Fibroblast of villous mesenchyme (primary cell): ENCODE measurements at places on chromosomes 1 and 21.

- DNase-seq: peak; percentile 71
Observed at GRCh38 chr1:15939181-15940109, 36.5 kb downstream of the ZBTB17 start.

- peak; percentile 48 for DNase-seq
Observed at GRCh38 chr1:169809370-169810095, 14.8 kb upstream of the METTL18 start.

GRCh38 chr1:113279776-113280391, 110.4 kb upstream of the MAGI3 start:
- DNase-seq: no peak

DNA sequence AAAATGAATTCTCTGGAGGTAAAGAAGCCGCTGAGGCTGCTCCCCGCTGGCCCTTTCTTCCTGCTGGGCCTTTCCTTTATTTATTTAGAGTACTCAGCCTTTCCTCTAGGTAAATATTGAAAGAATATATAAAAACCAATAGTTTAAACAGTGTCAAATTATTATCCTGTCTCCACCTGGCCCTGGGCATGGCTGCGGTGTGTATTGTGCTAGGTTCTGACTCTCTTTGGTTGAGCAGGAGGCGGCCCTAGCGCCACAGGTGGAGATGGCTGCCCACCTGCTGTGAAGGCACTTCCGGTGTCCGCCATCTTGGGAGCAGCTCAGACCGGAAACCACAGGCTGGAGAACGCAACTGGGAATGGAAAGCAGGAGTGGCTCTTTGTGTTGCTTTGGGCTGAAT, 29.0 kb upstream of the CLDN14 start:
- no peak for DNase-seq

DNA sequence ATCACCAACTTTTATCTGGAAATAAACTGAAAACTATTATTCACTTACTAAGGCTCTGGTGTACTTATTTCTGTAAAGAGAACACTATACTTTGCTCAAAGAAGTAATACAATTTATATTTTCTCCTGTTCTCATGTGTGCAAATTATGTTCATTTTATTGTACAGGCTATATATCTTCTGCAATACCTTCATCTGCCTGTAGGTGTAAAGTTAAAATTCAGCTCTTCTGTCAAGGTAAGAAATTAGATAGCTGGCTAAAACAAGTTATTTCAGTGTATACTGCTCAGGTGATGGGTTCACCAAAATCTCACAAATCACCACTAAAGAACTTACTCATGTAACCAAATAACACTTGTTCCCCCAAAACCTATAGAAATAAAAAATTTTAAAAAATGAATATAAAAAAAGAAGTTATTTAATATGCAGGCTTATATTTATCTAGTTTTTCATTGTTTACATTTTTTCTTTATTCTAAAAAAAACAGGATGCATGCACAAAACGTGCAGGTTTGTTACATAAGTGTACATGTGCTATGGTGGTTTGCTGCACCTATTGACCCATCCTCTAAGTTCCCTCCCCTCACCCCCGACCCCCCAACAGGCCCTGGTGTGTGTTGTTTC, 81.5 kb downstream of the PTGER3 start:
- DNase-seq: peak; percentile 4

DNA sequence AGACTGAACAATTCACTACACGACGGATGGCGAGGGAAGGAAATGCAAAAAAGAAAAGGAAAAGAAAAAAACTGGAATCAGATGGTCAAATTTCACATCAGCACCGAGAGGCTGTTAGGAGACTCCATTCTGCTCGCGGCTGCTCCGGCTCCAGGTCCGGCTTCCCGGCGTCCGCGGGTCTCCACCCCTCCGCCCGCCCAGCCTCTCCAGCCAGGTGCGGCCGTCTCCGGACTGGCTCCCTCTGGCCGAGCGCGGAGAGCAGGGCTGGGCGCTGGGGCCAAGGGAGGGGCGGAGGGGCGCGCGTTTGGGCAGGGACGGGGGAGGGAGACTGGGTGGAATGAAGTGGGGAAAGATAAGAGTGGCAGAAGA, 332 bp downstream of the KCNJ6 start:
- no peak for DNase-seq

DNA sequence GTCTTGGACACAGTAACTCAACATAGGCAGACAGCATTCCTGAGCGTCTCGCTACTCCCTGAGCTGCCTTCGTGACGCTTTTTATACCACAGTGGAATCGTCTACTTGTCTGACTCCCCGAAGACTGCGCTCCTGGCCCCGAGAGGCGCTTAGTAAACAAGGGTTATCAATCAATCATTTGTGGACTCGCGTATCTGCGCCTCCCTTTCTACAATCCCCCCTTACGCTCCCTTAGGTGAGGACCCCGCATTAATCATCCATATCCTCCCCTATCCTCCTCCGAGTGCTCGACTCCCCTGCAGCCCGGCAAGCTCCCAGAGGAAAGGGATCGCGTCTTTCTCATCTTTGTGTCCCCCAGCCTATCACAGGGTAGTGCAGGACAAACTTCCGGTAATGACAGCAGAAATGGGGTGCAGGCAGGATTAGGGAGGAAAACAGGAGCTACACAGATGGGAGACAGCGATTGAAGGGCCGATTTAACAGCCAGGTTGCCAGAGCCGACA, 522 bp downstream of the TMEM59 start:
- peak; percentile 68 for DNase-seq

- DNase-seq: peak; percentile 87
Observed at GRCh38 chr1:236677641-236678235, 8.6 kb upstream of the ACTN2 start.

GRCh38 chr1:21355956-21356355, 65.7 kb upstream of the ECE1 start:
- DNase-seq: no peak

GRCh38 chr1:198087831-198088230, 69.0 kb upstream of the NEK7 start:
- DNase-seq: no peak

DNA sequence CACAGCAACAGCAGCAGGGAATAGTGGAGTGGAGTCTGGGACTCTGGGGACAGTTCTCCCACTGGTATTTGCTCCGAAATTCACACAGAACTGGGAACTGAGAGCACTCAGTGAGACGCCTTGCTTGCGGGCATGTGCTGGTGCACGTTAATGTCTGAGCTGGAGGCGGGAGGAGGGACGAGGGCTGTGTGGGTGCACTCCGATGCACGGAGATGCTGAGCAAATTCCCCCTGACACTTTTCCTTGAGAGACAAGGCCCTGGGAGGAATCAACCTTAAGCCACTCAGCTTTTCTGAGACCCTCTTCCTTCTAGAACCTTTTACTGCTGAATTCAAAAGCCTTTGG, 2.8 kb downstream of the RGS8 start:
- no peak for DNase-seq

DNA sequence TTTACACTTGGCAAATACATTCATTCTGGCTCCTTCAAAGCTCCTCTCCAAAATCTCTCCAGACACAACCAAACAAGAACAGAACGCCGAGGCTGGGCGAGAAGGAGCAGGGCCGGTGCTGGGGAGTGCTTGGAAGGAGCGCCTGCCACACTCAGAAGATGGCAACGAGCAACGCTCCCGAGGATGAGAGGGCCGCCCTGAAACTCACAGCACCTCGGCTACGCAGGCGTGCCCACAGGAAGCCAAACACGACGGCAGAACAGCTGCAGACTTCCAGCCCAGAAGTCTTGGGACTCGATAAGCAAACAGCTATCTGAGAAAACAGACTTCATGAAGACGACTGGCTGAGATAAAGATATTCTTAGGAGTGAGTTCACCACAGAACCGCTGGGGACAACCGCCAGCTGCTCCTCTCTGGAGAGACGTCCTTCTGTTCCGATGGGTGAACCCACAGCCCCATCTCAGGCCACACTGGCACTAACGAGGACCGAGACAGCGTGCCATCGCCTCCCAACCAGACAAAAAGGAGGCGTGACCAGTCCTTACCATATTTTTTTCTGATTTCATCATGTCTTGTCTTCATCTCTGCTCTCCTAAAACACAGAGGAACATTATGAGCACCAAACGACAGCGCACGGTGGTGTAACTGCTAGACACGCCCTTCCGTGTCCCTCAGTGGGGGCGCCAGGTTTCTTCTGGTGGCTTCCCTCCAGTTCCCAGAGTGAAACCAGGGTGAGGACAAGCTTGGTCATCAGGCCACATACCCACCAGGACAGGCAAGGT, 18.6 kb downstream of the PTTG1IP start:
- DNase-seq: peak; percentile 64

- peak; percentile 61 for DNase-seq
Observed at GRCh38 chr1:231410036-231410612, 12.0 kb downstream of the EGLN1 start.

GRCh38 chr1:159790237-159790917, 9.6 kb downstream of the DUSP23 start:
- peak; percentile 13 for DNase-seq

DNA sequence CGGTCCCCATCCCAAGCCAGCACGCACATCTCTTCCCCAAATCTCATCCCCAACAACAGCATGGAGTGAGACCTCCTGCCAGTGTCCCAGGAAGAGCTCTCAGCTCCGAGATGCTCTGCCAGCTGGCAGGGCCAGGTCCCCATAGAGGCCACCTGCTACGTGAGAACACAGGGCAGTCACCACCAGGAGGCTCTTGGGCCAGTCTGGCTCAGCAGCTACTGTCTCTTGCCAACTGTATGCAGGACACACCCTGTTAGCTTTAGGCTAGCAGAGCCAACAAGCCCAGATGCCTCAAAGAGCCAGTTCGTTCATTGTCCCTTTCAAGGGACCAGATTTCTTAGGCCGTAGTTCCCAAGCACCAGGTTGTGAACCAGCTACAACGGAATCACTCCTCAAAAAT, 36.9 kb downstream of the FBXO2 start:
- no peak for DNase-seq

DNA sequence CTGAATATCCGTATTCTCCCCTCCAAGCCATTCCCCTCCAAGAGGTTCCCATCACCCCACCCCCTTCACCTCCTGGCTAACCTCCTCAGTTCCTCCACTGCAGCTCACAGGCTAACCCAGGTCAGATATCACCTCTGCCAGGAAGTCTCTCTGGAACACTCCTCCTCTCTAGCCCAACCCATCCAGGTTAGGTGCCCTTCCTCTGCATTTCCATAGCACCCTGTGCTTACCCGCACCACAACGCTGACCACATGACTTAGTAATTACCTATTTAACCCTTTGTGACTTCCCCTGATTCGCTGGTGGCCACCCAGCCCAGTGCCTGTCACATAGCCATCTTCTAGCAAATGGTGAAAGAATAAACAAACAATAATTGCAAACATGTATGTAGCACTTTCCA, 49.5 kb upstream of the IFFO2 start:
- DNase-seq: no peak

DNA sequence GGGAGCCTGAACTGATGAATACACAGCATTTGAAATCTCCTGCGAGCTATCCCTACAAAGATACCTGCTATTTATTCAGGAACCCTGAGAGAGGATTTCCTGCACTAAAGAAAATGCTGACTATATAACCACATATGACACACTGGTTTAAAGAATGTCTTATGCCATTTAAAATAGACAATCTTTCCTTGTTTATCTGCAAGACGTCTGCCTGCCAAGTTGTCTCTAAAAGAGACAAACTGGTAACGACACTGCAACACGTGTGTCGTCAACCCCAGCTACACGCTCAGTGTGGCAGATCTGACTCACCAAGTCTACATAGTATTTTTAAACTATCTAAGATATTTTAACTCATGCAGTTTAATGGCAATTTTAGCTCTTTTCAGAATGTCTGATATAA, 42.7 kb downstream of the APP start:
- peak; percentile 56 for DNase-seq

- DNase-seq: peak; percentile 37
Observed at GRCh38 chr1:22088331-22088730, 35.8 kb downstream of the CDC42 start.

DNA sequence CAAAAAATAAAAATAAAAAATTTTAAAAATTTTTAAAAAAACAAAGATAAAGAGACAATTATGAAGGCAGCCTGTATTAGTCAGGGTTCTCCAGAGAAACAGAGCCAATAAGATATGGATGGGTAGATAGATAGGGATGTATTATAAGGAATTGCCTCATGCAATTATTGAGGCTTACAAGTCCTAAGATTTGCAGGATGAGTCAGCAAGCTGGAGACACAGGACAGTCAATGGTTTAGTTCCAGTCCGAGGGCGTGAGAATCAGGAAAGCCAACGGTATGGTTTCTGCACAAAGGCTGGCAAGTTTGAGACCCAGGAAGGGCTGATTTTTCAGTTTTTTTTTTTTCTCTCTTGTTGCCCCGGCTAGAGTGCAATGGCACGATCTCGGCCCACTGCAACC, 24.1 kb upstream of the EIF4G3 start:
- peak; percentile 59 for DNase-seq

- DNase-seq: peak; percentile 28
Observed at GRCh38 chr1:201361652-201362504, 15.6 kb downstream of the TNNT2 start.

DNA sequence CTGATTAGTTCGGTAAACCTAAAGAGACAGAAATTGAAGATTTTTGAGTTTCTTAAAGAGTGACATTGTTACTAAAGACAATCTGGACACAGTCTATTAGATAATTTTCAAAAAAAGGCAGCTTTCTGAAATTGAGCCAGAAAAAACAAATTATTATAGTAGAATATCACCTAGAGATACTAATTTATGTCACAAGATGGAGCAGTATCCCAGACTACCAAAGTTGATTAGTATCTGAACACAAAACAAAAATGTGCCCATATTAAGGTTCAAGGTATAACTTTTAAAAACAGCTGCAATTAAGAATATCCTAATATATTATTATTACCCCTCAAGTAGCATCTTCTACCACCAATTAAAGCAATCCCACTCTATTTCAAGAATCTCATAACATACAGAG, 40.5 kb upstream of the SYT2 start:
- no peak for DNase-seq

GRCh38 chr1:156591181-156591431, 470 bp upstream of the NAXE start:
- DNase-seq: no peak

GRCh38 chr1:7233646-7234470, 448.6 kb downstream of the CAMTA1 start:
- DNase-seq: no peak

DNA sequence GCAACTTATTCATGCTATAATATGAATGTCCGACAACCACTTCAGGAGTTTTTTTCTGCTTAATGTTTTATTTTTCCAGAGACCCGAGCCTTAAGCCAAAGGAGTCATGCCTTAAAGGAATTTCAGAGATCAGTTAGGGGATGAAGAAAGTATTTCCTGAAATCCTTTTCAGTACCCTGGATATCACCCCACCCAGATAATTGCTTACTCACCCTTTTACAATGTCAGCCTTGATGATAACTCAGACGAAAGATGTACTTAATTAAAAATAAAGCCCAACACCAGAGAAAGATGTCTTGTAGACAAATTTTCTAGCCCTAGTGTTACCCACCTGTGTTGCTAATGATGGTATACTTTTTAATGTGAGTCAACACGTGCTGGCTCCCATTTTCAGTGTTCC, 124.1 kb downstream of the XCL2 start:
- no peak for DNase-seq
